ENCODE measurements at places on chromosomes 13 and 19.

GRCh38 chr19:34667349-34668076, 9.4 kb downstream of the SCGB2B2 start:
- no peak for DNase-seq

DNA sequence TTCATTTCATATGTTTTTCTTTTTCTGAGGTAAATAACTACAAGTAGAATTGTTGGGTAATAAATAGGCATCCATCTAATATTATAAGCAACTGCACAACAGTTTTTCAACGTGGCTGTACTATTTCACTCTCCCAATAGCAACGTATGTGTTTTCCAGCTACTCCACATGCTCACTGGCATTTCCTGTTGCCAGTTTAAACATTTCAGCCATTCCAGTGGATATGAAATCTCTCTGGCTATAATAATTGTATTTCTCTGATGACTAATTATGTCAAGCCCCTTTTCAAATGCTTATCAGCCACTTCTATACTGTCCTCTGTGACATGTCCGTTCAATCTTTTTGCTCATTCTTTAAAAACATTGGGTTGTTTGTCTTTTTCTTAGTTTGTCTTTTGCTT, 26.8 kb upstream of the ALOX5AP start:
- DNase-seq: no peak

- DNase-seq: peak; percentile 50
Observed at GRCh38 chr19:49502866-49503581, 6.8 kb downstream of the RPS11 start.

DNA sequence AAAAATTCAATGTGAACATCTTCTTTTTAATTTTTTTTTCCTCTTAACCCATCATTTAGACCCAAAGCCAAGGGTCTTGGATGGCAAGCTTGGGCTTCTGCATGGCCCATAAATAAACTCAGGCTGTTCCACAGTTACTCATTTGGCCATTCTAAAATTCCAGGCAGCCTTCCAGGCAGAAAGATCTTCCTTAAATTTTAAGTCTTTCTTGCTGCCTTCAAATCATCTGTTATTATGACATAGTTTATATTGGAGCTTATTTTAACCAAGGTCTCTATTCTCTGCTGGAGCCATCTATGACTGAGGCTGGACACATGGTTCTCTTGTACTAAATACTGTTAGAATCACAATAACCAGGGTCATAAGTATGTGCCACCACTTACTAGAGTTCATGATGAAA, 317.3 kb upstream of the MAB21L1 start:
- no peak for DNase-seq

DNA sequence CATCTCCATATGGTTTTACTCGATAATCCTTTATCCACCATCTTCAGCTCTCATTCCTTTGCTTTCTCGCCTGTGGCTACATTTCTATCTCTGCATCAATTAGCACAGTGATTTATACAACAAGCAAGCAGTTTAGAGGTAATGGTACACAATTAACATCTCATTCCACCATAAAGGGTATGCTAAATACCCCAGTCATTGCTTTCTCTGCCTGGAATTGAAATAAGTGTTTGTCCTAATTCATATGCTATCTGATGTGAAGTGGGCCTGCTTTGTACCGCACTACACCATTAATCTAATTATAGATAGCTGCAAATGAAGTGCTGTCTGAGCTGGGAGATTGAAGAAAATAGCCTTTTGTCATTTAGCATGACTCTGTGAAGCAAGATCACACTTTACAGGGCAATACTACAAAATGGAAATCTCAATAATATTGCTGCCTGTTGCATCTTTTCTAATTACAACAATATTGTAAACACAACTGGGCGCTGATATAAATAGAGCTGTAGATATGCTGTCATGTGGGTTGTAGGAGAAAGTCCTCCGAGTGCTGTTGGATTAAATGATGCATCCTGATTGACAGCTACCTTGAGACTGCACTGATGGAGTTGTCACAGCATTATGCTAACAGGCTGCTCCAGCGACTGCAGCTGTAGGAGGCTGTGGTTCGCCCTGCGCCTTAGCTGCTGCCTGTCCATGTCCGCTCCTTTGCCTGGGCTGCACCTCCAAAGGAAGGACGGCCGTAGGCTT, 78.2 kb downstream of the GGACT start:
- no peak for DNase-seq

Measured in activated CD4-positive, alpha-beta T cell treated with anti-CD3 and anti-CD28 coated beads, Interleukin-2, amount 50 U/mL, for 1 hour (primary cell).